ENCODE measurements at places on chromosomes 3 and 15.

DNA sequence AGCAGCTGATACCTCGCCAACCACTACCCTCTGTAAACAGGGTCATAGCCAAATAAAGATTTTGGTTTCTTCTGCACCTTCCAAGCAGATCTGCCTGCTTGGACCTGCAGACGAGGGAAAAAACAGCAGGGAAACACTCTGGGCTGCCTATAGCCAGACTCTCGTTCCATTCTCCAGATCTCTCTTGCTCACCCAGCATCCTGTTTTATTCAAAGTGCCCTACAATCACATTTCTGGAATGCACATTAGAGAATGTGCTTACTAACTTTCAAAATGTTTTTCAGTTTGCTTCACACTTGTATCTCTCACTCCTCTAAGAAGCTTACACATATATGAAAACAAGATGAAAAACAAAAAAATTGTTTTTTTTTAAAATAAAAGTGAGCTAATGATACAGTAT lies 71.4 kb downstream of the MLH1 start:
- DNase-seq: no peak

- DNase-seq: no peak
Measured at GRCh38 chr3:105402287-105402801, 35.6 kb downstream of the ALCAM start.

DNA sequence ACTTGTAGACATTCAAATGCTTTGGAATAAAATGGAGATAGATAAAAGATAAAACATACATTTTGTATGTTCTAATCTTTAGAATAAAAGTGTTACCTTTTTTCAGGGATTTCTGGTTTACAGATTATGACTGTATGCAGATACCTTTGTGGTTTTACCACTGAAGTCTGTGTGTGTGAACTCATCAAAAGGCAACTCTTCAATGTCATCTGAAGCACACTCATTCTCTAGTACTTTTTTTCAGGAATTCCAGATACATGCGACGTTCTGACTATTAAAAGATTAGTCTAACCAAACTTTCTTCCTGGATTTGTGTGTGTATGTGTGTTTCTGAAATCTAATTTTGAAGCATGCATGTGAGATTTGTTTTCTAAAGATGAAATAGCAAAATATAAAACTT lies 188.6 kb downstream of the NLGN1 start:
- DNase-seq: no peak

- DNase-seq: no peak
Measured at GRCh38 chr3:169699070-169699469, 35.6 kb upstream of the MECOM start.

DNA sequence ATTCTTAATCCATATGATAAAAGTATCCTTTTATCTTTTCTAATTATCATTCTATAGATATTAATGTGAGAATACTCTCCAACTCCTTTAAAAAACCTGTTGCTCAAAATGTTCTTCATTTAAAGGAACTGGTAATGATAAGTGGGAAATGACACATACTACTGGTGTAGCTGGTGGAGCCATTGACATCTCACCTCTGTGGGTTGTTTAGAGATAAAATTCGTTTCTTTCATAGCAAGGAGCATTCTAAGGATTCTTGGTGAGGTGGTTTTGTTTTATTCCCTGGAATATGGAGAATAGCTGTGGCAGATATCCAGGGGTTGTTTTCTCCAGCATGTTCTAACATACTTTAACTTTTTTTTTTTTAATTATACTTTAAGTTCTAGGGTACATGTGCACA lies 299.8 kb upstream of the THBS1 start:
- DNase-seq: no peak

DNA sequence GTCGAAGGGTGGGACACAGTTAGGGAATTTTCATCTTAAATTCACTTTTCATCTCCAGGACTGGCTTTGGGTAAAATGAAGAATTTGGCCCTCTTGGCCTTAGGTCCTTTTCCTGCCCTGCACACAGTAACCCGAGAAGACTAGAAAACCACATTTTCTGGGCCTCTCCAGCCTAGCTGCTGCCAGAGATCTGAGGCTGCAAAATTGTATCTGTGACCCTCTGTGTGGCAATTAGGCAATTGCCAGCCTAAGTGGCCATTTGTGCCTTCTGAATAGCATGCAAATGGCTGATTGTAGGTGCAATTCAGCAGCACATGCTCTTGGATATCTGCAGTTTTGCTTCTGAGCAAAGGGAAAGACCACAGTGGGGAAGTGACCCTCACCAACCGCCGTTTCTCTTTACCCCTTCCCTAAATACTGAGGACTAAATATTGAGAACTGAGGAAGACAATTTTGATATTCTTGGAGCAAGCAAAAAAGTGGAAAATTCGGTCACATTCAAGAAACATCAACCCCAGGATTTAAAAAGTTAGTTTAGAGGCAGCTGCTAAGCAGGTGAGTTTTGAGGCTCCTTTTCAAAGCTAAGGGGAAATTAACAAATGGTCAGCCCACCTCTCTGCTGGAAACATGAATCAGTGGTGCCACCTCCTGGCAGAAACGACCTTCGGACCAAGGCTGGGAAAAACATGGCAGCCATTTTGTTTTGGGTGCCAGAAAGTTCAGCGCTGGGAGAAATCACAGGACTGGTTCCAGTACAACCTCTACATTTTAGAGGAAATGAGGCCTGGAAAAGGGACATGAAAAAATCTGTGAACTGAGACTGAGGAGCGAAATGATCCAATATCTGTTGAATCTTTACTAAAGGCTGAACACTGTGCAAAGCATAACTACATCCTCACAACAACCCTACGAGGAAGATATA lies 56.6 kb upstream of the PRTG start:
- DNase-seq: peak; percentile 26

DNA sequence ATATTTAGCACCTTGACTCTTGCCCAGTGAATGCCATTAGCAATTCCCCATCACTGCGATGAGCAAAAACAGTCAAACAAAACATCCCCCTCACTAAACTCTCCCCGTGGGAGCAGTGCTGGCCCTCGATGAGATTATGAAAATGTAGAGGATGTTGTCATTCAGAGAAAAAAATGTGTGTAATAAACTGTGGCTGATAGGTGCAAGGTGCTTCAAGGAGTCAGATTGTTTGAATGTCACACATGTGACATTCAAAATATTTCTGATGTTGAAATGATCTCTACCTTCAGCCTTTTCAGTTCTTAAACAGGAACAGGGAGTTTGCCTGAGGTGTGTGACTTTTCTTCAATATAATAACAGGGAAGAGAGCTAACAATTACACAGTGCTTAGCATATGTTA lies 281.8 kb upstream of the TRIM42 start:
- DNase-seq: no peak

DNA sequence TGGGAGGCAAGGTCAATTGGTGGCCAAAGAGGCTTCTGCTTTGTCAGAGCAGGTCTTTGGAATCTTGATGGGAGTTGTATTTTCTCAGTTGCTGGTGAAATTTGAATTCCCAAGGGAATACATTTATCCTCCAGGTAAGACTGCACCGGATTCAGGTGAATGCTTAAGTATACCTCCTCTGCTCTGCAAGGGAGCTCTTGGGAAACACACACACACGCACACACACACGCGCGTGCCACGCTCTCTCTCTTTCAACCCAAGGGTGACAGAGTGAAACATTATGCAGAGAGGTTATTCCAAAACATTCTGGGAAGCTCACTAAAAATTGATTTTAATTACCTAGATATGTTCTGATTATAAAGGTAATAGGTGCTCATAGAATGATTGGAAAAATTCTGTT lies 33.7 kb downstream of the ST6GAL1 start:
- no peak for DNase-seq

DNA sequence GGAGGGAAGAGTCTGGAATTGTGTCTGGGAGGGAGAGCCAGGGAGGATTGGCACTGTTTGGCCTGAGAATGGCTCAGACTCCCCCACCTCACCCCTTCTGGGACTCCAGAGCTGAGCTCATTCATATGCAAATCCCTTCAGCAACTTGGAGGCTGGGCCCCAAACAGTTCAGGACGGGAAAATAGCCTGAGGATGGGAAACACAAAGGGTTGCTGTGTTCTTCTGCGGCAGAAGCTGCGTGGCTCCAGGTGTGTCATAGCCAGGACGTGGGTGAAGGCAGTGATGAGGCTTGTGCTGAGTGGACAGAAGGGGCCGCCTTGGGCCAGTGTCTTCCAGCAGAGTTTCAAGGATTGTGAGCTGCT lies 16.6 kb downstream of the MASP1 start:
- no peak for DNase-seq

- DNase-seq: no peak
Measured at GRCh38 chr15:69627548-69628158, 175.0 kb downstream of the RPLP1 start.

DNA sequence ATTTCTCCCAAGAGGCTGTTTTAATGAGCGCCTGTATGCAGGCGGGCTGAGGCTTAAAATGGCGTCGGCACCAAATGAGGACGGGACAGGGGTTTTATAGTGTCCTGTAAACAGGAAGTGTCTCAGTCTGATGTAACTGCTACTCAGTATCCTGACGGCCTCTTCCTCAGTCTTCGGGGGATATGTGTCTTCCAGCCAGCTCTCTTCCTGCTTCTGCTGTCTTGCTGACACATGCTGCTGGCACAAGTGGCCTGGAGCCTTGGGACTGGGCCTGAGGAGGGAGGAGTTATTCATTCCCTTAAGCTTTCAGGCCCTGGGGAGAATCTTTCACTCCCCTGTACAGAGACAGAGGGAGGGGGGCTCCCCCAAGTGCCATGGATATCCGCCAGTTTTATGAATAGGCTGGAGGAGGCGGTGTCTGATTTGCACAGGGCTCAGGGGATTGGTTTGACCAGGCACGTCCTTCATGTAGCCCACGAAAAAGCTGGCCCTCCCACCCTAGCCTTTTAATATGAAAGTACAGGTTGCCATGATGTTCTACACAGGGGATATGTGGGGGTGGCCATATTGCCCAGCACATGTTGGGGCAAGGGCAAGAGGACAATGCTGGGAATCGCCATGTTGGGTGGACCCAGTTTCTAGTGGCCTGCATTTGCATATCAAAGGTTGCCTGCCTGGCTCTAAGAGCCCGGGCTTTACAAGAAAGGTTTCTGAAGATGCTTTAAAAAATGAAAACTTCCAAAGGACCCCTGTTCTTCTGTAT lies 19.9 kb downstream of the NDUFB4 start:
- peak; percentile 69 for DNase-seq

- peak; percentile 15 for DNase-seq
Measured at GRCh38 chr15:77650265-77650664, 17.6 kb upstream of the LINGO1 start.

DNA sequence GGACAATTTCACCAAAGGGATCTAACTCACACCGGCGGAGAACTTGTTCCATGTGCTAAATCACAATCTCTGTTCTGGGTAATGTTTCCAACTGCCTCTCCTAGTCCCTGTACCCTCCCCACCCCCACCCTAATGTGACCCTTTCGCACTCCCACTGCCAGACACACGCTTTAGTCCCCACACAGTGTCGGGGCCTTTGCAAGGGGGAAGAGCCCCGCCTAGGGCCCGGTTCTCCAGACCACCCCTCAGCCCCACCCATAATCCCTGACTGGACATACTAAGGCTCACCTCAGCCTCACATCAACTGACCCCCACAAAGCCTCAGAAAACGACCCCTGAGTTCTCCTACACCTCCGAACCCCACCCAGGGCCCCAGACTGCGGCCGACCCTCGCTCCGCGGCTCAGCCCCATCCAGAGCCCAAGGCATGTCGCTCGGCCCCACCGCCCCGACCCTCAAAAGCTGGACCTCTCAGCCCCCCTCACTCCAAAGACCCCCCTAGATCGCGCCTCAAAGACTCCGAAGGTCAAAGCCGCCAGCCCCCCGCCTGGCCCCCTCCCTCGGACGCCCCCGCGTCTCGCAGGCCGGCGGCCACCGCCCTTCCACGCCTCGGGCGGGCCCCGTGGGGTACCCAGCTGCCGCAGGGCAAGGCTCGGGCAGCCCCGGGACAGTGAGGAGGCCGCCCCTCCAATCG lies 72.0 kb upstream of the MAP4 start:
- DNase-seq: no peak

- no peak for DNase-seq
Measured at GRCh38 chr3:125959317-125960065, 9.5 kb upstream of the ROPN1B start.

- no peak for DNase-seq
Measured at GRCh38 chr3:42115946-42116345, 24.8 kb downstream of the TRAK1 start.

DNA sequence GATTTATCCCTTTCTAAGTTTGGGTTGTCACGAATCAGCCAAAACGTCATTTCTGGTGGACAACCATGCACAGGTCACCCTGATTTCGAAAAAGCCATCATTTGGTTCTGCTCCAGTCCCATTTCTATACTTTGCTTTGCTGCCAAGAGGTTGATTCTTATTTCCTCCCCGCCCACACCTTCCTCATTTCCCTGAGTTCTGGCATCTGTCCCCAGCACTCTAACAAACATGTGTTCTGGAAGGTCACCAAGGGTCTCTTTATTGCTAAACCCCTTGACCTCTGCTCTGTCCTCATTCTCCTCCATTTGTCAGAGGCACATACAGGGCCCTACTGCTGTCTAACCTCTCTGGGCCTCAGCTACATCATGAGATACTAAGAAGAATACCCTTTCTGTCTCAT lies 36.4 kb upstream of the PTPRG start:
- DNase-seq: no peak

- DNase-seq: no peak
Measured at GRCh38 chr3:106288781-106289180, 420.0 kb upstream of the CBLB start.

GRCh38 chr3:107062787-107063186 lies 314.5 kb upstream of the CCDC54 start:
- no peak for DNase-seq

- no peak for DNase-seq
Measured at GRCh38 chr3:116135457-116136085, 309.7 kb downstream of the LSAMP start.

- DNase-seq: peak; percentile 51
Measured at GRCh38 chr3:124814620-124815421, 72.3 kb downstream of the ITGB5 start.
